Activated CD8-positive, alpha-beta T cell treated with anti-CD3 and anti-CD28 coated beads, Interleukin-2, amount 10 ng/mL, durations not matched to agents 7 days and 5 days (primary cell): ENCODE measurements at places on chromosomes 2 and 18. TPM values are rescaled to one million over a fixed set of nuclear protein-coding genes. Genes with fewer than 3 reads are reported as not detected.

CHST10 gene
- total RNA-seq = 6.2 TPM

HSPD1 gene
- 322 TPM for total RNA-seq

EMILIN1 gene
- 1.1 TPM for total RNA-seq

VWA3B gene
- total RNA-seq = not detected

CABYR gene
- 0.97 TPM for total RNA-seq

C2orf66 gene
- 0.13 TPM for total RNA-seq

MGAT4A gene
- 73.4 TPM for total RNA-seq

DPY30 gene
- total RNA-seq = 71.3 TPM

XDH gene
- not detected for total RNA-seq

AOX1 gene
- total RNA-seq = 0.08 TPM

C1QL2 gene
- total RNA-seq = not detected

CLEC4F gene
- total RNA-seq = not detected

PROM2 gene
- 0.34 TPM for total RNA-seq

TUBA4B gene
- not detected for total RNA-seq

CCBE1 gene
- not detected for total RNA-seq

PRPF40A gene
- total RNA-seq = 117 TPM

KIF3C gene
- 11.3 TPM for total RNA-seq

CCDC148 gene
- not detected for total RNA-seq

ACTR3 gene
- total RNA-seq = 604 TPM

DHRS9 gene
- not detected for total RNA-seq

DGUOK gene
- total RNA-seq = 72.1 TPM

SLC35F5 gene
- total RNA-seq = 16.5 TPM

SFXN5 gene
- 18.6 TPM for total RNA-seq

ARL4C gene
- total RNA-seq = 123 TPM

ITSN2 gene
- total RNA-seq = 71.2 TPM

CD302 gene
- total RNA-seq = 0.08 TPM

GAD1 gene
- total RNA-seq = 1.6 TPM

DTNA gene
- total RNA-seq = not detected

SH3RF3 gene
- total RNA-seq = not detected

RNF152 gene
- total RNA-seq = not detected

CEP76 gene
- total RNA-seq = 17.2 TPM

ZNF396 gene
- 0.60 TPM for total RNA-seq

TOGARAM2 gene
- 10.5 TPM for total RNA-seq

LCT gene
- 0.34 TPM for total RNA-seq

ANKAR gene
- total RNA-seq = 5.2 TPM

ALPP gene
- not detected for total RNA-seq

PHOSPHO2 gene
- 4.2 TPM for total RNA-seq

TMEM200C gene
- total RNA-seq = not detected

MALL gene
- not detected for total RNA-seq

ANTXR1 gene
- not detected for total RNA-seq

CAPN14 gene
- total RNA-seq = not detected

NEURL3 gene
- not detected for total RNA-seq

C1GALT1C1L gene
- not detected for total RNA-seq

NT5DC4 gene
- not detected for total RNA-seq

CCDC121 gene
- 1.5 TPM for total RNA-seq

ANKRD62 gene
- total RNA-seq = not detected

CNDP2 gene
- total RNA-seq = 144 TPM

KIF5C gene
- total RNA-seq = 6.5 TPM

IL36A gene
- 0.29 TPM for total RNA-seq

ZBTB7C gene
- total RNA-seq = not detected

GRP gene
- total RNA-seq = not detected

FTCDNL1 gene
- total RNA-seq = 1.9 TPM

DQX1 gene
- 0.18 TPM for total RNA-seq

FMNL2 gene
- total RNA-seq = 0.05 TPM
